ENCODE measurements at places on chromosomes 2 and 18. TPM values are rescaled to one million over a fixed set of nuclear protein-coding genes. Genes with fewer than 3 reads are reported as not detected.

- DNase-seq = no peak
Measured at GRCh38 chr2:39094717-39095363, 26.0 kb downstream of the SOS1 start.

DNA sequence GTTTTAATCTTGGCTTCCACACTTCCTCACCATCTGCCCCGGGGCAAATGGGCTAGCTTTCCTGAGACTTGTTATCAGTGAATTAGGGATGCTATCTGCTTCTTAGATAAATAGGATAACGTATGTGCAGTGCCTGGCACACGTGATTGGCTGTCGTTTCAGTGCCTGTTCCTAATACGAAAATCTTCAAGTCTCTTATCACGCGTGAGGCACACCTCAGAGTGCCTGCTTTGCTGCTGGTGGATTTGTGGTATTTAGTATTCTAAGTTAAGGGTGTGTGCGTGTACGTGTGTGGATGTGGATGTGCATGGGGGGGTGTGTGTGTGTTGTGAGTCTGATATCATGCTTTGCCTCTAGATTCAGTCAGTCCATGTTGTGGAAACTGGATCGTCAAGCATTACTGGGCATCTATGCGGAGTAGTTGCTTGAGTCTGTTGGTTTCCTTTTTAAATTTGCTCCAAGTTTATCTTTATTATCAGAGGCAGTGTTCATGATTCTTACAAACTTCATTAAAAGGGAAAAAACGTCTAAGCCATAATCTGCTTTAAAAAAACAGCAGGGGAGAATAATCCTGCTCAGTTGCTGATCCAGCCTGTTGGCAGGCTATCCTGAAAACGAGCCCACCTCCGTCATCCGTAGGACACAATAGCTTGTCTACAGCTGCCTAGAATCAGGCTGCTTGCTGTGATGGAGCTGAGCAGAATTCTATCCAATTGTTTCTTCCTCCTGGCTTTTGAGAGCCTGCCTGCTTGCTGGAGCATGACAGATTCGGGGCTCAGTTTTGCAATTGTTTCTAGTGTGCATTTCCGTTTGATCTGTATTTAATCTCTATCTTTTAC lies 6.6 kb downstream of the SH3RF3 start:
- DNase-seq = no peak

DNA sequence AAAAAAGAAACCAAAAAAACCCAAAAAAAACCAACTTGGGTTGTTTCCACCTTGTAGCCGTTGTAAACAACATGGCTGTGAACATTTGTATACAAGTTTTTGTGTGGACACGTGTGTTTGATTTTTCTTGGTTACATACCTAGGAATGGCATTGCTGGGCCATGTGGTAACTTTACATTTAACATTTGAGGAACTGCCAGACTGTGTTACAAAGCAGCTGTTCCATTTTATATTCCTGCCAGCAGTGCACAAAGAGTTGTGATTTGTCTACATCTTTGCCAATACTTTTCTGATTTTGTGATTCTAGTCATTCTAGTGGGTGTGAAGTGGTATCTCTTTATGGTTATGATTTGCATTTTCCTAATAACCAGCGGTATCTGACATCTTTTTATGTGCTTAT lies 22.5 kb downstream of the LPIN1 start:
- DNase-seq = no peak

- no peak for DNase-seq
Measured at GRCh38 chr2:17911491-17912260, 33.2 kb downstream of the KCNS3 start.

DNA sequence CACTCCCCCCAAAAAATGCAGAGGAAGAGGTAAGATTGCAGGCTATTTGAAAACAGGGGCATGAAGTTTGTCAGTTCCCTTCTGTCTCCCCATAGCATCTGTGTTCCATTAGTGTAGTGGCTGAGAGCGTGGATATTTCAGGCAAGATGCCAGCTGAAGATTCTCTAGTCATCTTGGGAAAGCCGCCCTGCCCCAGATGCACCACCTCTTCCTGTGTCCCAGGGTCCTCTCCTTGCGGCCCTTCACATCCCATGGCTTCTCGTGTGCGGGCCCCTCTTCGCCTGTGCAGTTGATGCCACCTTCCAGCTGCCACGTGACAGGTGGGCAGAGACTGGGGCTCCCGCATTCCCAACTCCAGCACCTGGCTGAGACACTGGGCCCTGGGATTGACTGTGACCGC lies 16.1 kb downstream of the TMEM127 start:
- no peak for DNase-seq

GRCh38 chr2:226216575-226216974 lies 583.0 kb downstream of the IRS1 start:
- DNase-seq = no peak

DNA sequence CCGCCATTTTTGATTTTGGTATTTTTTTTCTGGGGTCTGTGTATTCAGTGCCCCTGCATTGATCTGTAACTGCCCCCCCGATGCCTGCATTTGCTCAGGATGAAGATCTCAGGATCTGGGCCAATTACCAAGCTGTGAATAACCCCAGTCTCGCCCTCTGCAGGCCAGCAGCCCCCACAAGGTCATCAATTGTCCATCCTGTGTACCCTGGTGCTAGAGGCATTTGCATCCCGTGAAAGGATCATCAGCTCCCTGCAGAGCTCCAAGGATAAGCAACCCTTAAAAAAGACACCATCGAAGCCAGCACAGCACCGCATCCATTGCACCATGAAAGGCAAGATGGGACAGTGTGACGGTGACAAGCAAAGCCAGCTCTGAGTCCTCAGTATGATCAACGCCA lies 154.1 kb upstream of the KLHL29 start:
- no peak for DNase-seq

DNA sequence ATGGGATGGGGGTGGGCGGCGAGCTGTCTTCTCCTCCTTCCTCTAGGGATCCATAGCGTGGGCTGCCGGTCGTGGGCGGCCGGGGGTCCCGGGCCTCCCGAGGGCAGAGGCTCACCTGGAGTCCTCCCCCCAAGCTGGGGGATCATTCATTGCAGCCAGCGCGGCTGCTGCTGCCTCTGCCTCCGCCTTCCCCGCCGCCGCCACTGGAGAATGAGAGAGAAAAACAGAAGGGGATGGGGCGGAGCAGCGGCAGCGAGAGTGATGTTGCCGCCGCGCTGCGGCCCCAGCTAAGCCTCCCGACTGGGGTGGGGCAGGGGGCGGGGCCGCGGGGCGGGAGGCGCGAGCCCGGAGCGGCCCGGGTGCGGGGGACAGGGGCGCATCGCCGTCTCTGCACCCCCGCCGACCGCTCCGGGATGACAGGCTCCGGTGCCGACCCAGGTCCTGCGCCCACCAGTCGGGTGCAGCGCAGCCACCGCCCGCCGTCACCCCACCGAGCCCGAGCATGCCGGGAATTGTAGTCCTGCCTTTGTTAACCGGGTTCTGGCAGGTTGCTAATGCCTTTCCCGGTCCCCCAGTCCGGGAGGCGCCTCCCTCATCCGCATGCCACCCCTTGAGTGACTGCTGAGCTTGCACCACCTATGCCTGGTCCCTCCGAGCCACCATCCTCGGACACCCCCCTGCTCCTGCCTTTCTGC lies at the start of gene KIF3C:
Gene KIF3C (minus strand): TSS at position 225 of the 695 bp plus-strand sequence. CDS start 580 bp downstream, outside the sequence.
- DNase-seq = peak; percentile 65

SP5 gene
- 0.48 TPM for total RNA-seq

NT5DC4 gene
- total RNA-seq = not detected
